ENCODE measurements at places on chromosomes 1 and 21. TPM values are rescaled to one million over a fixed set of nuclear protein-coding genes. Genes with fewer than 3 reads are reported as not detected.

- DNase-seq: no peak
These were observed 502.7 kb downstream of the NUF2 start for GRCh38 chr1:163824490-163824889.

- no peak for DNase-seq
These were observed 175.1 kb downstream of the CAMTA1 start for GRCh38 chr1:6960291-6960811.

The TRAF3IP3 gene
- 1.5 TPM for total RNA-seq

DNA sequence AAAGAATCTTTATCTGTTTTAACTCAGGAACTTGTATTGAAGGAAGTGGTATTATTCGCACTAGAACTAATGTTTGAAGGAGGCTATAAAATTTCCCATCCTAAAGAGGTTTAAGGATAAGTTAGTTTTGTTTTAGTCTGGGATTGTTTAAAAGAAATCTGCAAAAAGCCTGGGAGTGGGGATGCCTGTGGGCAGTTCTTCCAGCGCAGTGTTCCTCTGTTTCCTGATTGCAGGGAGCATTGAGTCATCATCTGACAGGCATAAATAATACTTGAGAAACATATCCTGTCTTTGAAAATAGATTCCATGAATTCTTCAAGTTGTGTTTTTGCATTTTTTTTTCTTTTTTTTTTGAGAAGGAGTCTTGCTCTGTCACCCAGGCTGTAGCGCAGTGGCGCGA, 350.8 kb upstream of the PTBP2 start:
- DNase-seq: no peak

The INKA2 gene
- 0.98 TPM for total RNA-seq

The CD247 gene
- total RNA-seq: 0.35 TPM

DNA sequence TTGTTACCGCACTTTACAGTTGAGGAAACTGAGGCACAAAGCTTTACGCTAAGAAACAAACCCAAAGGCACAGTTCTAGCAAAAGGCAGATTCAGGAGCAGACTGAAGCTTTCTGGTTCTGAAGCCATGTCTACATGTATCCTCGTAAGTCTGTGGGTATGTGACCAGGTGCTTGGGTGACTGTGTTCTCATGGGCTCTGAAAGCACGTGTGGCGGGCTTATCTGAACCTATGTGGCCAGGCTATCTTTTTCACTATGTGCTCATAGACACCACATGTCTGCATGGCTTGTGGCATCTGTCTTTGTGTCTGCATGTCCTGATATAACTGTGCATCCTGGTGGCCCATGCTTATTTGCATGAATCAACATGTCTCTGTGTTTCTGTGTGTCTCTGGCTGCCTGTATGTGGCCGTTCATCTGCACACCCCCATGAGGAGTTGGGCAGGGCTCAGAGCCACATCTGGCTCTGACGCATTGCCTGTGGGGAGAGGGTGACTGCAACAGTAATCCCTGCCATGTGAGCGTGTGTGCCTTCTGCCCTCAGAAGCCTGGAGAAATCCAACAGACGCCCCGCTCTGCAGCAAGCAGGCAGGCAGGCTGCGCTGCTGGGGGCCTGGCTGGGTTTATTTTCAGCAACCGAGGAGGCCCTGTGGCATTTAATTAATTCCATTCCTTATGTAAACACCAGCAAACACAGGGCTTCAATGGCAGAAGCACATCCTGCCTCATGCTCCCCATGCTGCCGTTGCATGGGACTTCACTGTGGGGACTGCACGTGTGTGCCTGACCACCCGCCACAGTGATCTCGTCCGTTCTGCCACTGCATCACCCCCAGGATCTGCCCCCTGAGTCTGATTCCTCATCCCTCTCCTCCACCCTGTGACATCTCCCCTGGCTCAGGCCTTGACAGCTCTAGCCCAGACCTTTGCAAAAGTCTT, 115.4 kb downstream of the TRABD2B start:
- DNase-seq: peak; percentile 70

DNA sequence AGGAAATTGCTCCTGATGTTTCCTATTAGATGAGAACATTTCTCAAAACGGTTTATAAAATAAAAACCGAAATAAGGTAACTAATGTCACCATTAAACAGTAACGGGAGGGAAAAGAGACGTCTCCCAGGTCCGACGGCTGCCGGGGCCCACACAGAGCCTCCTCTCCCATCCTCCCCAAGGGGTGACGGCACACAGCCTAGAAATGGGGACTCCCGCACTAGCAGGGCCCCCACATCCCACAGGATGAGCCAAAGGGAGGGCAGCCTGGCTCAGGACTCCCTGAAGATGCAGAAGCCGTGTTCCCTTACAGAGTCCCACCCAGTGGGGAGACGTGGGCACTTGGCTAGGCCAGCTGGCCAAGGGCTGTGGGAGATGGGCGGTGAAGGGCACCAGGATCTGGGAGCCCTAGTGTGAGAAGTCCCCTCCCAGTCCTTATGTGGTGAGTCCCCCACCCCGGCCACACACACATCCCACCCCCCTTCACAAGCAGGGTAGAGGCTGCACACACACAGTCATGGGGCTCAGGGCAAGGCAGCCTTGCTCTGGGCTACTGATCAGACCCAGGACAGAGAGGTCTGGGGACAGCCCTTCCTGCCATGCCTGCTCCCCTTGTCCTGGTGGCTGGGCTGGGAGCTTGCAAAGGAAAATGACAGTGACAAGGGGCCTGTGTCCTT, 3.3 kb downstream of the KRTAP10-3 start:
- no peak for DNase-seq

GRCh38 chr1:106571109-106571508, 485.4 kb upstream of the PRMT6 start:
- DNase-seq: no peak

DNA sequence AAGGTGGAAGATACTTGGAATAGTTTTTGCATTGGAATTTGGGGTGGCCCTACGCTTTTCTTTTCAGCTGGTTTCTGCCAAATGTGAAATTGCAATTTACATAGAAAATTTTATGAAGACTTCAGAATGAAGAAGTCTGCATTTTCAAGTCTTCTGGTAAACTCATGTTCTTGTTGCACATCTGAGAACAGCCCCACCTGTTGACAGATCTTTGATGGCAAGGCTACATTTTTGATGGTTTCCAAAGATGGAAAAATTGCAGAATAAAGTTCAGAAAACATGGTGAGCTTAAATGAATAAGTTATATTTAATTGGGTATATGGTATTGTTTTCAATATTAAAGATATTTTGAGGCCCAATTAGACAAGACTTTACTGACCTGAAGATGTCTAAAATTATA, 25.4 kb downstream of the OLFM3 start:
- no peak for DNase-seq

The GPR37L1 gene
- total RNA-seq: not detected

DNA sequence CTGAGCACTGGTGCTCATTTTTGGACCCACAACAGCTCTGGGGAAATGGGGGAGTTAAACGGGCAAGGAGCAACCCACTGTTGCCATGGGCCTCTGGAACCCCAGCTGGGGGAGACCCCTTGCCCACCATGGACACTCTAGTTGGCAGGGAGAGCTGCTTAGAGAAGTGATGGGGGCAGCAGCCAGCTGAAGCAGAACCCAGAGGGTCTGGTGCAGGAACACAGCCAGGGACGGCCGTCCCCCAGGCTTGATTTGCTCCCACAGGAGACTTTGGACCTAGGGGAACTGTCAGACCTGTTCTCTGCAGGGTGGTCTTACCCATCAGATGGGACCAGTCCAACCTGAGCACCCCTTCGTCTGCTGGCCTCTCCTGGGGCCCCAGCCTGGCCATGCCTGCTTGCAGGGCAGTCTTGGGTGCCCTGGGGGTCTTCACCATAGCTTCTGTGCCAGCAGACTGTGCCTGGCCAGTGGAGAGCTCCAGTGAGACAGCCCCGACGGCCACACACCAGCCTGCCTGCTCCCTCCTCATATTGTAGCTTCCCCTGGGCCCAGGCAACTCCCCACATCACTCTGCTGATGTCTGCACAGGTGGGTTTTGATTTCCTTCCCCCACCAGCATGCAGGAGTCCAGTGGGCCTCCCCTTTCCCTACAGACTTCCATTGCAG, 11.3 kb downstream of the SPATC1L start:
- no peak for DNase-seq
